ENCODE measurements at places on chromosomes 13 and 19. TPM values are rescaled to one million over a fixed set of nuclear protein-coding genes. Genes with fewer than 3 reads are reported as not detected.

GRCh38 chr19:32061315-32061714, 284.1 kb upstream of the ZNF507 start:
- no peak for DNase-seq

GRCh38 chr13:88752041-88752440, 1080.9 kb downstream of the SLITRK5 start:
- DNase-seq, result no peak

- peak; percentile 45 for DNase-seq
Measured at GRCh38 chr19:47240996-47241918, 10.3 kb upstream of the BBC3 start.

DNA sequence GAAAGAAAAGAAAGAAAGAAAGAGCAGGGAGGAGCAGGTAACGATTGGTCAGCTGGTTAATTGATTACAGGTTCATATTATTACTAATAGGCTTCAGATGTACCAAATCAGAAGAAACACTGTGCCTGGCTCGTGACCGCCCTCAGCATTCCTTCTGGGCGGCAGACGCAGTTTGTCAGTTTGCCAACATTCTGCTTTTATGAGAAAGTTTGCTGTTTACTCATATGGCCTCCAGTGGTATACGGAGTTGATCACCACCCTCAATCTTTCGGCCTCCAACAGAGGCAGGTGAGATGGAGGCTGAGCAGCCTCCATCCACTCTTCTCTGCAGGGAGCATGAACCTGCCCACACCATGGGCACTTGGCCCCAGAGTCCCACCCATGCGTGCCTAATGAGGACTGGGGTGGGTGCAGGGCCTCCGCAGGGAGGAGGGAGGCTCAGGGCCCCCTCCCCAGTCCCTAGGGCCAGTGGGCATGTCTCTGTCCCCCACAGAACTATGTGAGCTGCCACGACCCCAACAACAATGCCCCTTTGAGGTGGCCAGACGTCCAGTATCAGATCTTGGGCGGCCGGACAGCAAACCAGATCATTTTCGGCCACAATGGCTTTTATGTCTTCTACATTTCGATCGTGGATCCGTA, 8.8 kb downstream of the PRR22 start:
- no peak for DNase-seq

DNA sequence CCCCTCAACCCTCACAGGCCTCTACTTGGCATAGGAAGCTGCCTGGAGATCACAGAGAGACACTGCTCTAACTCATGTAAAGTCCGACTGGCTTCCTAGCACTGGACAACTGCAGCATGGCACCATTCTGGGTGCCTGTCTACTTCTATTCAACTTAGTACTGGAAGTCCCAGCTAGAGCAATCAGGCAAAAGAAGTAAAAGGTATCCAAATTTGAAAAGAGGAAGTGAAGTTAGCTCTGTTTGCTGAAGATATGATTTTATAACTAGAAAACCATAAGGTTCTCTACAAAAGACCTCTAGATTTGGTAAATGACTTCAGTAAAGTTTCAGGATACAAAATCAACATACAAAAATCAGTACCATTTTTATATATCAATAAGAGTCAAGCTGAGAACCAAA, 1017.6 kb downstream of the PCDH9 start:
- DNase-seq, result no peak

- DNase-seq, result no peak
Measured at GRCh38 chr13:95298971-95299621, 2.2 kb downstream of the ABCC4 start.

DNA sequence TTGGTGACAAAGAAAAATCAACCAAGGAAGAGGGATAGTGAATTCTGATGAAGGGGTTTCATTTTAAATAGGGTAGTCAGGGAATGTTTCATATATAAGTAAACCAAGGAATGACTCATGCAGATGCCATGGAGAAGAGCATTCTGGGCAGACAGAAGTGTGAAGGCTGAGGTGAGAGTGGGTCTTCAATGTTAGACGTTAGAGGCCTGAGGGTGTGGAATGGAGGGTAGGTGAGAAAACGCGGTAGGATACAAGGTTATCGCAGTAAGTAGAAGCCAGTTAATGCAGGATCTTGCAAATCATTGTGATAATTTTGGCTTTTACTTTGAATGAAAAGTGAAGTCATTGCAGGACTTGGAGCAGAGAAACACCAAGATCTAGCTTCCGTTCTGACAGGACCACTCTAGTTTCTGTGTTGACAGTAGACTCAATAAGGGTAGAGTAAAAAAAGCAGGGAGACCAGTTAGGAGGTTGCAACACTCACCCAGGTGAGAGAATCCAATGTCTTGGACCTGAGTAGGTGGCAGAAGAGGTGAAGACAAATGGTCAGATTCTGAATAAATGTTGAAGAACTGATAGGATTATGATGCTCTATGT, 225.2 kb upstream of the TMTC4 start:
- no peak for DNase-seq

DNA sequence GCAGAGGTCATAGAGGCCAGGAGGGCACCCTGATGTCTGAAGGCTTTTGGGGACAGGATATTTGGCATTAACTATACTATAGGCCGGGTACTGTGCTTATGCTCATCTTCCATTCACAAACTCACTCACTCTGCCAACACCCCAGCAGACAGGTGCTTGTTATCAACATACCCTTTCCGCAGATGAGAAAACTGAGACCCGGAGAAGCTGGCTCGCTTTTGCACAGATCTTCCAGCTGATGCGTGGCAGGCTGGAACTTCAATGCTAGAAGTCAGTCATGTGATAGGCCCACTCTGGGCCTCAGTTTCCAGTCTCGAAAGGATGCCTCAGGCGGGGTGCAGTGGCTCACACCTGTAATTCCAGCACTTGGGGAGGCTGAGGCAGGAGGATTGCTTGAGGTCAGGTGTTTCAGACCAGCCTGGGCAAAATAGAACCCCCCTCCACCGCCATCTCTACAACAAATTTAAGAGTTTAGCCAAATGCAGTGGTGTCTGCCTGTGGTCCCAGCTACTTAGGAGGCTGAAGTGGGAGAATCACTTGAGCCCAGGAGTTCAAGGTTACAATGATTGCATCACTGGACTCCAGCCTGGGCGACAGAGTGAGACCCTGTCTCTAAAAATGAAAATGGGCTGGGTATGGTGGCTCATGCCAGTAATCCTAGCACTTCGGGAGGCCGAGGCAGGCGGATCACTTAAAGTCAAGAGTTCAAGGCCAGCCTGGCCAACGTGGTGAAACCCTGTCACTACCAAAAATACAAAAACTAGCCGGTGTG, 9.5 kb downstream of the CNN1 start:
- DNase-seq, result no peak

- DNase-seq, result no peak
Measured at GRCh38 chr13:71873418-71874247, 6.6 kb upstream of the DACH1 start.

DNA sequence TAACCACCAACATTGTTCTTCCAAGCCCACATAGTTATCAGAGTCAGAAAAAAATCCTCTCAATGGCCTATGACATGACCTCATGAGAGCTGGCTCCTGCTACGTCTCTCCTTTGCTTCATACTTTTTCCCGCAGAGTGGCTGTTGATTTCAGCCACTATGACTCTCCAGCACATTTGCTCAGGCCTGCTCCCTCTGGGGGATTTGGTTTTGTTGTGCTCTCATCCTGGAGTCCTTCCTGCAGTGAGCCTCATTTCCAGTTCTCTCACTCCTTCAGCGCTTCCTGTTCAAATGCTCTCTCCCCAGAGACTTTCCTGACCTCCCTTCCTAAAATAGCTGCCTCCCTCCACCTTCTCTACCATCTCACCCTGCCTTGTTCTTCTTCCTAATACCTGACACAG, 72.0 kb upstream of the USP29 start:
- DNase-seq, result no peak

Gene GPR12
- not detected for total RNA-seq

GRCh38 chr13:110228936-110229904, 77.7 kb downstream of the COL4A1 start:
- no peak for DNase-seq

GRCh38 chr19:47284324-47284899, 9.7 kb downstream of the INAFM1 start:
- DNase-seq, result peak; percentile 55

DNA sequence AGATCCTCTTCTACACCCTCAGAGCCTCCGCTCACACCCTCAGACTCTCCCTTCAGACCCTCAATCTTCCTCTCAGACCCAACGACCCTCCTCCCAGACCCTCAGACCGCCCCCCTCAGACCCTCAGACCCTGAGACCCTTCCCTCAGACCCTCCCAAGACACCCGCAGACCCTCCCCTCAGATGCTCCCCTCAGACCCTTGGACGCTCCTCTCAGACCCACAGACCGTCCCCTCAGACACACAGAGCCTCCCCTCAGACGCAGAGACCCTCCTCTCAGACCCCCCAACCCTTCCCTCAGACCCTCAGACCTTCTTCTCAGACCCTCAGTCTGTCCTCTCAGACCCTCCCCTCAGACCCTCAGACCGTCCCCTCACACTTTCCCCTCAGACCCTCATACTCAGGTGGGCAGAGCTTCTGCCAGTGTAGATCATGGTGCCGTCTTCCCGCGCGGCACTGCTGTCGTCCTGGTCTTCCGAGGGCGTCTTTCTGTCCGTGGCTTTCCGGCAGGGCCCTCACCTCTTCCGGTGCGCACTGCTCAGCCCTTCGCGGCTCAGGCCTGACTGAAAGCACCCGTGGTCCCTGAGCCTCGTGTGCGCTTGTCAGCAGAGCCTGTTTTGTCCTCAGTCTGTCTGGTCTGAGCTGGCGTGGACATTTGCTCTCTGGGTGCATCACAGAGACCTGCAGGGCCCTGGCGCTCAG, 18.9 kb upstream of the TFDP1 start:
- DNase-seq, result no peak

Gene PALM3
- 0.27 TPM for total RNA-seq

Gene YJEFN3
- 2.4 TPM for total RNA-seq
